IMR-90 (cell line): ENCODE measurements at places on chromosomes 13 and 19. TPM values are rescaled to one million over a fixed set of nuclear protein-coding genes. Genes with fewer than 3 reads are reported as not detected.
A peak's percentile ranks its signal among the peaks of the same experiment; 100 is the strongest.

DNA sequence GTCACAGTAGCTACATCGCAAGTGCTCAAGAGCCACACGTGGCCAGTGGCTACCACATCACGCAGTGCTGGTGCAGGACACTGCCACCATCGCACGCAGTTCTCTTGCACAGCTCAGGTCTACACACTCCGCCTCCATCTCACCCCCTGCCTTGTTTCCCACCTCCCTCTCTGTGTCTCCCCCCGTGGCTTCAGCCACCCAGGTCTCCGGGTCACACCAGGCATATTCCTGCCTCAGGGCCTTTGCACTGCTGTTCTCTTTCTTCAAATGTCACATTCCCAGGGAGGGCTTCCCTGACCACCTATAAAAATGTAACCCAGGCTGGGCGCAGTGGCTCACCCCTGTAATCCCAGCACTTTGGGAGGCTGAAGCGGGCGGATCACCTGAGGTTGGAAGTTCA lies 10.6 kb downstream of the CCDC8 start:
- peaks cover 6% of the 10 kb centered on the region; the same call in 1 of the 2 replicates for H3K4me1 ChIP-seq
- H3K4me3 ChIP-seq: no peak overlapping the region
- peaks cover under 1% of the 10 kb centered on the region; the same call in 1 of the 2 replicates for H3K27me3 ChIP-seq
- H3K36me3 ChIP-seq: no peaks in the 10 kb centered on the region
- no peak overlapping the region for H3K27ac ChIP-seq

GRCh38 chr13:113794086-113794485 lies 35.1 kb downstream of the TMEM255B start:
- no peaks in the 10 kb centered on the region; the same call in 1 of the 2 replicates for H3K4me1 ChIP-seq
- no peak overlapping the region for H3K27ac ChIP-seq
- H3K27me3 ChIP-seq: peaks cover 27% of the 10 kb centered on the region
- no peaks in the 10 kb centered on the region for H3K36me3 ChIP-seq

- H3K4me3 ChIP-seq: no peak overlapping the region
- H3K36me3 ChIP-seq: no peaks in the 10 kb centered on the region
- DNase-seq: no peak
- H3K27me3 ChIP-seq: no peaks in the 10 kb centered on the region
Measured at GRCh38 chr19:15759962-15760565, 22.3 kb downstream of the OR10H3 start.

GRCh38 chr13:41919031-41919740 lies 41.7 kb downstream of the VWA8 start:
- H3K27ac ChIP-seq: no peak overlapping the region
- DNase-seq: no peak
- 0 out of 2 replicates have a peak, but pooled peaks cover 1% of the 10 kb centered on the region for H3K36me3 ChIP-seq
- H3K4me3 ChIP-seq: no peak overlapping the region

DNA sequence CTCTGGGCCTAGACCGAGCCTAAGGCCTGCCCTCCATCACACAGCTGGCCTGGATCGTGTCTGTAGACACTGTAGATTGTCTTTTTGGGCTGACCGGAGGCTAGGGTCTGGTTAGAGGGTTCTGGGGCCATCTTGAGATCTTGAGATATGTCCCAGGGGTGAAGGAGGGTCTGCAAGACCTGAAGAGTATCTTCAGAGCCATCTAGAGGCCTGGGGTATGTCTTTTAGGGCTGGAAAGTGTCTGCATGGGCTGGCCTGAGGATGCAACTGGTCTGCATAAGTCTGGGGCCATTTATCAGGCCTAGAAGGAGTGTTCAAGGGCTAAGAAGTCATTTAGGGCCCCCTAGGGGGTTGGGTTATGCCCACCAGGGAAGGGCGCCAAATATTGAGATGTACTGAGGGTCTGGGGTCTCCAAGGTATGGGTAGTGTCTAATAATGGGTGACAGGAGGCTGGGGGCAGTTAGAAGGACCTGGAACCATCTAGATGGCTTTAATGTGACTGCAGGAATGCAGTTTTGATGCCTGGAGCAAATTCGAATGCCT lies 555 bp downstream of the SCAF1 start:
- H3K4me1 ChIP-seq: peaks cover 7% of the 10 kb centered on the region
- H3K4me3 ChIP-seq: peak overlapping the region; percentile 95
- H3K27ac ChIP-seq: peak overlapping the region; percentile 98
- H3K27me3 ChIP-seq: no peaks in the 10 kb centered on the region
- no peak for DNase-seq

DNA sequence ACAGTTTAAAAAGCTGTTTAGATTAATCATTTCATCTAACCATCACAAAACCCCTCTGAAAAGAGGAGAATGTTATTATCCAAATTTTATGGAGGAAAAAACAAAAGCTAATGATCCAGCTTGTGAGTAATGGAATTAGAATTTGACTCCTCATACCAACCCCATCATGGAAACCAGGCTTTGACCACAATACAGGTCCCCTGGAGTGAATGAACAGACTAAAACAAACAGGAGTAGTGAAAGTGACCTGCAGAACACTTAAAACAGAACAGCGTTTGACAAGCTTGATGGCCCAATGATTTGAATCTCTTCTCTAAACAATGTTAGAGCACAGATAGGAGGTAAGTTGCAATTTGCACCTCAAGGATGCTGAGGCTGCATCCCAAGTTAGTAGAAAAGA lies 230.0 kb downstream of the DCT start:
- H3K27me3 ChIP-seq: no peaks in the 10 kb centered on the region
- H3K4me3 ChIP-seq: no peak overlapping the region
- no peaks in the 10 kb centered on the region; the same call in none of the 2 replicates for H3K4me1 ChIP-seq
- H3K36me3 ChIP-seq: no peaks in the 10 kb centered on the region

DNA sequence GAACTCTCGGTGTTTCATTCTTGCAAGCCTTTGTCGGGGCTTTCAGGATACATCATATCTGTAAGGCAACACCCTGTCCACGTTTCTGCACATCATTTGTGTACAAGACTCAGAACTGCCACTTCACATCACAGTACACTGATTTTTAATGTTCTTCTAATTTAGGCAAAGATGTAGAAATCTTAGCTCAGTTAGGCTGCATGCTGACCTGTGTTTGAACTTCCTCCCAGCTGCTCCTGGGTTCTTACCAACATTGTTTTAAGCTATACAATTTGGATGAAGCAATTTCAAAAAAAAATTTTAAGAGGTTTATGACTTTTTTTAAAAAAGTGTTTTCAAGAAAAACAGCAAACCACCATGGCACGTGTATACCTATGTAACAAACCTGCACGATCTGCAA lies 1047.9 kb upstream of the SLC10A2 start:
- no peak overlapping the region for H3K27ac ChIP-seq
- DNase-seq: peak; percentile 13
- no peaks in the 10 kb centered on the region for H3K27me3 ChIP-seq
- no peak overlapping the region for H3K4me3 ChIP-seq
- no peaks in the 10 kb centered on the region for H3K4me1 ChIP-seq

DNA sequence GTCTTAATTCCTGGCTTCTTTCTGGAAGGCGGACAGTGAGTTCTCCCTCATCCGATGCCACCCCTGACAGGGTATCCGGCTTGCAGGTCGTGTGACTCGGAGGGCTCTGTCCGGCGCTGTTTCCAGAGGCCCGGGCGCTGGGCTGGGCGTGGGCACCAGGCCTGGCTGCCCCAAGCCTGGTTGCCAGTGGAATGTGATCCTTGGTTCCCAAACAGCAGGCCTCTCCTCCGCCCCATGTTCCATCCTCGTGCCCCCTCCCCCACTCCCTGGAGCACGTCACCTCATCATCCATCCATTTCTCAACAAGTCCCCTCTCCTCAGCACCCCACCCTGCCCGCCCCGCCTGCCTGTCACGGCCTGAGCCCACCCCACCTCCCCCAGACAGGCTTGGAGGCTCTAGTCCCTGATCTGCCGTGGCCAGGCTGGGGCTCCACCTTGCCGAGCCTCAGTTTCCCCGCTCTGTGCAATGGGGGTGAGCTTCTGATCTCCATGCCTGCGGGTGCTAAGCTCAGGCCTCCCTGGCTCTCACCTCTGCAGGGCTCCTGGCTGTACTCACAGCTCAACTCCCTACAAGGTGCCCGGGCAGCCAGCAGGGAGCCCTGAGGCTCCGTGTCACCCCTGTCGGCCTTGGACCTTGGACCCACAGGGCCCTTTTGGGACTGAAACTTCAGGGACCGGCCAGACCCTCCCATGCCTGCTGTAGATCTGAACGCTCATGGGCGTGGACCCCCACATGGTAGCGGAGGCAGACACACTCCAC lies 2.3 kb downstream of the TBXA2R start:
- no peak overlapping the region for H3K27ac ChIP-seq
- no peak overlapping the region for H3K4me3 ChIP-seq
- H3K27me3 ChIP-seq: no peaks in the 10 kb centered on the region
- peaks cover 11% of the 10 kb centered on the region for H3K4me1 ChIP-seq

The SLC25A41 gene
- not detected in 2 replicates for total RNA-seq

The CGB2 gene
- total RNA-seq: not detected in 2 replicates
